ENCODE measurements at places on chromosomes 4 and X. TPM values are rescaled to one million over a fixed set of nuclear protein-coding genes. Genes with fewer than 3 reads are reported as not detected.

DNA sequence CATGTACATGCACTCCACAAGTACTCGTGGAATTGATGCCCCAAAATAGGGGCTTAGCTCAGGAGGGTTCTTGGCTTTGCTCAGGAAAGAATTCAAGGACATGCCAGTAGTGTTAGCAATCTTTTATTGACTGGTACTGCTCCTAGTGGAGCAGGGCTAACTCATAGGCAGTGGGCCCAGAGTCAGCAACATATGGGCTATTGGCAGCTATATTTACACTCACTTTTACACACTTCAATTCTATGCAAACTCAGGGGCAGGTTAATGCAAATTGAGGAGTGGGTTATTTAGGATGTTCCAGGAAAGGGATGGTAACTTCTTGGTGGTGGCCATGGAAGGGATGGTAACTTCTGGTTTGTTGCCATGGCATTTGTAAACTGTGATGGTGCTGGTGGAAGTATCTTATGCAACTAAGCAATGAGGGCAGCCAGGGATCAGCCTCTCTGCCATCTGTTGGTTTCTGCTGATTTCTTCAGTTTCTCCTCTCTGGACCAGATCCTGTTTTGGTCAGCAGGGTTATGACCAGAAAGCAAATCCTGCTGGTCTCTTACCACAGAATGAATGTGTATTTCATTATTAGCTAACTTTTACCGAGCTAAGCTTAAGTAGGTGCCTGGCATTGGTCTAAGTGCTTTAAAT is 69.2 kb upstream of the FAT1 start:
- no peaks in the 10 kb centered on the region for H3K4me1 ChIP-seq
- no peaks in the 10 kb centered on the region for H3K36me3 ChIP-seq

DNA sequence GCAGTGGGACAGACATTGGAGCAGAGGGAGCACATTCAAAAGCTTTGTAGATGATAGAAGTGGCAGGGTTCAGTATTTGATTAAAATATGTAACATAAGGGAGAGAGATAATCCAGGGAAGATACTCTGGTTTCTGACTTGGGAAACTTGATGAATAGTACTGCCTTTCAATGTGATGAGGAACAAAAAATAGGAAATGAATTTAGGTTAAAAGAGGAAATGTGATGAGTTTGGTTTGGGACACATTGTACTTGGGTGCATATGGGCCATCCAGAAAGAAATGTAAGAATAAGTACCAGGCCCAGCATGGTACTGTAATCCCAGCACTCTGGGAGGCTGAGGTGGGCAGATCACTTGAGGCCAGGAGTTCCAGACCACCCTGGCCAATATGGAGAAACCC is 20.9 kb upstream of the NDNF start:
- DNase-seq = no peak
- H3K27ac ChIP-seq = no peak overlapping the region
- H3K36me3 ChIP-seq = no peaks in the 10 kb centered on the region
- H3K27me3 ChIP-seq = no peaks in the 10 kb centered on the region

DNA sequence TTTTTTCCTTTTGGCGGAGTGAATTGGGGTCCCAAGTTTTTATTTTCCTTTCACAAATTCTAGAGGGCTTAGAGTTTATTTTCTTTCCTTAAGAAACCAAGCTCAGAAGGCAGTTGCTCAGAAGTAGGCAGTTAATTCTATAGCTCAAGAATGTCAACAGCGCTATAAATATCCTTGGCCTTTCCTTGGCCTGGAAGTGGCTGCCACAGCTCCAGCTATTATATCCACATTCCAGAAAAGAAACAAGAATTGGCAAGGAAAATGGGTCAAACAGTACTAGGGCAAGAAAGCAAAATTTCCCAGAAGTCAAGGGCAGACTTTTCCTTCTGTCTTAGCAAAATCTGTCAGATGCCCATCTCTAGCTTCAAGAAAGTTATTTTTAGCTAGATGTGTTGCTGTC is 31.0 kb downstream of the SLC10A6 start:
- H3K36me3 ChIP-seq = peaks cover 29% of the 10 kb centered on the region
- DNase-seq = no peak
- H3K4me3 ChIP-seq = no peak overlapping the region
- H3K27ac ChIP-seq = no peak overlapping the region
- H3K27me3 ChIP-seq = no peaks in the 10 kb centered on the region

GRCh38 chrX:135477576-135477975 is 42.9 kb upstream of the INTS6L start:
- H3K27ac ChIP-seq = no peak overlapping the region
- peak; percentile 85 for DNase-seq
- H3K4me1 ChIP-seq = no peaks in the 10 kb centered on the region
- no peaks in the 10 kb centered on the region for H3K36me3 ChIP-seq

DNA sequence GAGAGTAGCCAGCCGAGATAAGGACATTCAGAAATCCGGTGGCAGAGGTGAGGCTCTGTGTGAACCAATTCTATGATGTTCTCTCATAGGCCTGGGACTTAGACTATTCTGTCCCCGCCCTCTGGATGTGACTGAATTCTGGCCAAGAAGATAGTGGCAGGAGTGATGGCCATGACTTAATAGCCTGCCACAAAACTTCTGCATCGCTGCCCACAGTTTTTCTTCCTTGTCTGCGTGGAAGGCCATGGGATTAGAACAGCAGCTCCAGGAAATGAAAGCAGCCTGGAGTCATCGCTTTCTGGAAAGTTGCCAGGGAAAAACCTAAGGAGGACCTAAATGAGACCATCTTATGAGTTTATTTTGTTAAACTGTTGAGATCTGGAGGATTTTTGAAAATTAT is 134.7 kb downstream of the F11 start:
- H3K36me3 ChIP-seq = no peaks in the 10 kb centered on the region
- H3K27ac ChIP-seq = no peak overlapping the region
- H3K4me1 ChIP-seq = no peaks in the 10 kb centered on the region
- no peaks in the 10 kb centered on the region for H3K27me3 ChIP-seq

DNA sequence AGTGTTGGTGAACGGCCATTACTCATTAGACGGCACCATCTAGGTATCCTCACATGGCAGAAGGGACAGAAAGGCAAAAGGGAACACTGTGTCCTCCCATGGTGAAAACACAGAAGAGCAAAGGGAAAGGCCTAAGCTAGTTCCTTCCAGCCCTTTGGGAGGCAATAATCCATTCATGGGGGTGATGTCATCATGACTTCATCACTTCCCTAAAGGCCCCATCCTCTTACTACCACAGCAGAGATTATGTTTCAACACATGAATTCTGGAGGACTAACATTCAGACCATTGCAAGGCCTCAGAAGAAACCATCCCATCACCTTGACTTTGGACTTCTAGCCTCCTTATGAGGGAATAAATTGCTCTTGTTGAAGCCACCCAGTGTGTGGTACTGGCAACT is 238.2 kb downstream of the MGST2 start:
- DNase-seq = no peak
- no peak overlapping the region for H3K27ac ChIP-seq
- no peak overlapping the region for H3K4me3 ChIP-seq
- peaks cover 5% of the 10 kb centered on the region for H3K4me1 ChIP-seq
- H3K36me3 ChIP-seq = no peaks in the 10 kb centered on the region

DNA sequence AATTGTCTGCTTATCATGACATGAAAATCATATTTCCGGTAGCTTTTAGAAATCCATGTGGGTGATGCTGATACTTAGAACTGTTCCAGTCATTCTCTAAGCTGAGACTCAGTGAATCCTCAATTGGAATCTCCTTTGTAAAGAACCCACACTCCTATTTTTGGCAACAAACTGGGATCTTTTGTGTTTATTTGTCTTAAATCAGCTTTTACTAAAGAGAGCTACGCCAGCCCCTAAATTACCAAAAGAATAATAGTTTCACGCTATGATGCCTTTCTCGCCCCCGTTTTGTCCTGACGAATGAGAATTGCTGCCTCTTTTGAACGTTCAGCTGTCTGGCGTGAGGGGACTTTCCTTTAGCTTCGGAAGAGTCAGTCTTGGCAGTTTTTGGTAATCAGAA is 195.9 kb downstream of the SHOX start:
- H3K4me1 ChIP-seq = no peaks in the 10 kb centered on the region
- H3K4me3 ChIP-seq = no peak overlapping the region
- no peak for DNase-seq
- H3K27ac ChIP-seq = no peak overlapping the region
- no peaks in the 10 kb centered on the region for H3K36me3 ChIP-seq

- H3K27me3 ChIP-seq = no peaks in the 10 kb centered on the region
- no peaks in the 10 kb centered on the region for H3K36me3 ChIP-seq
- H3K27ac ChIP-seq = no peak overlapping the region
- no peak overlapping the region for H3K4me3 ChIP-seq
- DNase-seq = peak; percentile 44
- H3K4me1 ChIP-seq = no peaks in the 10 kb centered on the region
Observed at GRCh38 chr4:122700178-122700725, 32.3 kb upstream of the BBS12 start.

GRCh38 chrX:24145303-24146186 is 4.0 kb upstream of the ZFX start:
- H3K4me3 ChIP-seq = no peak overlapping the region
- DNase-seq = no peak

DNA sequence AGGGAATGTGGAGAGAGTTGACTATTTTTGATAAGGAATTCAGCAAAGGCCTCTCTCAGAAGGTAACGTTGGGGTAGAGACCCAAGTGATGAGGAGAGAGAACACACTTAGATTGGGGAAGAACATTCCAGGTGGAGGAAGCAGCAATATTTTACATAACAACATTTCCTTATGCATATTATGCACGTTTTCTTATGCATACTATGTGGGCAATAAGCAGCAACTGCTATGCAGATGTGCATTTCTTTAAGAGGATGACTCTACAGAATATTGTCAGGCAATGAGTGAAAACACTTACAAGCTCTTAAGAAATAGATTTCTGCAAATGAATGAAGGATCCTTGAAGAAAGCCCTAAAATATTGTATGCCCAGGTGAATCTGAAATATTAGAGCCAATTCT is 91.1 kb downstream of the TMEM47 start:
- H3K36me3 ChIP-seq = no peaks in the 10 kb centered on the region
- H3K27ac ChIP-seq = no peak overlapping the region
- no peaks in the 10 kb centered on the region for H3K4me1 ChIP-seq
- H3K4me3 ChIP-seq = no peak overlapping the region

DNA sequence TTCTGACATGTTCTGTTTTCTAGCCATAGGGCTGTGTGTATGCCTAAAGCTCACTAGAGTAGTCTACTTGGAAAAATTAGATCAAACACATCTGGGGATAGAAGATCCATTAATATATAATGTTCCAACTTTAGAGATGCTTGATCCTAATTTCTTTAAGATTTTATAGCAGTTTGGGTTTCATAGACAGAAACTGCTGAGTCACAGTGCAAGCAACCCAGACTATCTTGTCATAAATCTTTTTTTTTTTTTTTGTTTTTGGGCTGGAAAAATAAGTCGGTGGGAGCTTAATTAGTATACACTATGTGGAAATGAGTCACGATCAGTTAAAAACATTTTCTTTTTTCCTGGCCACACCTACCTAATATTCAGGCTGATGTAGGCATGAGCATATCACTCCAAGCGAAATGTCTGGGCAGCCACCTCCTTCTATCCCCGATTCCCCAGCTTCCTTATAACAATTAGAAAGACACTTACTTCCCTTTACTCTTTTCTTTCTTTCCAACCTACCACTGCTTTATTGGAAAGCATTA is 58.2 kb upstream of the CASK start:
- H3K4me3 ChIP-seq = no peak overlapping the region
- H3K27me3 ChIP-seq = no peaks in the 10 kb centered on the region
- no peaks in the 10 kb centered on the region for H3K36me3 ChIP-seq
- no peaks in the 10 kb centered on the region for H3K4me1 ChIP-seq

- H3K27me3 ChIP-seq = no peaks in the 10 kb centered on the region
- H3K4me1 ChIP-seq = no peaks in the 10 kb centered on the region
- no peak overlapping the region for H3K27ac ChIP-seq
- no peak overlapping the region for H3K4me3 ChIP-seq
Observed at GRCh38 chr4:13710246-13710885, 82.8 kb upstream of the BOD1L1 start.

- H3K27ac ChIP-seq = peak overlapping the region; percentile 67
- peaks cover 18% of the 10 kb centered on the region for H3K4me1 ChIP-seq
- no peak overlapping the region for H3K4me3 ChIP-seq
- no peaks in the 10 kb centered on the region for H3K36me3 ChIP-seq
- H3K27me3 ChIP-seq = no peaks in the 10 kb centered on the region
Observed at GRCh38 chr4:184282251-184282713, 64.6 kb upstream of the ENPP6 start.

DNA sequence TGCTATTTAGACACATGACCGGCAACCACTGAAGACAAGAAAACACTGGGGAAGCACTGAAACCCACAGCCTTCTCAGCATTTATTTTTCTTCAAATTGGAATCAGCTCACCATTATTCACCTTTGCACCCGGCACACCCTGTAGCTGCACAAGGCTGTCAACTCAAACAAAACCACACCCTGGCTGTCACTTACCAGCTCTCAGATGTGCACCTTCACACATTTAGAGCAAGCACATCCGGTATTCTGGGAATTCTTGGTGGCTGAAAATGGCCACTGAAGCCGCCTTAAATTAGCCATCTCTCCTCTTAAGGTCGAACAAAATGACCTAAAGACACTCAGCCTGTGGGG is 5.9 kb downstream of the ZFYVE28 start:
- peak overlapping the region; percentile 21 for H3K4me3 ChIP-seq
- peak overlapping the region; percentile 84 for H3K27ac ChIP-seq
- peaks cover 28% of the 10 kb centered on the region for H3K4me1 ChIP-seq
- DNase-seq = peak; percentile 75
- H3K36me3 ChIP-seq = no peaks in the 10 kb centered on the region
- H3K27me3 ChIP-seq = no peaks in the 10 kb centered on the region

DNA sequence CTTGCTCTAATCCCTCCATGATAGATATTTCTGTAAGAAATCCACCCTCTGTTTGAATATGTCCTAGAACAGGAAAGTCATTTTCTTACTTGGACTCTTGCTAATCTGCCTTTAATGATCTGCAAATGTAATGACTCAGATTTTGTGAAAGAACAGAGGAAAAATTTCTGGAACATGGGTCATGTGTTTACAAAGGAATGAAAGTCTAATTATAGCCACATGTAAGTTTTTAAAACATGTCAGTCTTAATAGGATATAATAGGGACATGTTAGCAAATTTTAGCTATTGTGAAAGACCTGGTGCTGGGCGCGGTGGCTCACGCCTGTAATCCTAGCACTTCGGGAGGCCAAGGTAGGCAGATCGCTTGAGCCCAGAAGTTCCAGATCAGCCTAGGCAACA is 47.6 kb downstream of the GRK4 start:
- DNase-seq = peak; percentile 45
- peaks cover 29% of the 10 kb centered on the region for H3K4me1 ChIP-seq
- H3K36me3 ChIP-seq = no peaks in the 10 kb centered on the region
- no peak overlapping the region for H3K4me3 ChIP-seq

GRCh38 chr4:7327341-7327885 is 107.3 kb downstream of the PSAPL1 start:
- H3K36me3 ChIP-seq = no peaks in the 10 kb centered on the region
- no peaks in the 10 kb centered on the region for H3K27me3 ChIP-seq
- no peak overlapping the region for H3K4me3 ChIP-seq
- no peak for DNase-seq
- no peak overlapping the region for H3K27ac ChIP-seq
- no peaks in the 10 kb centered on the region for H3K4me1 ChIP-seq

VCX gene
- not detected for total RNA-seq

SHROOM2 gene
- 3.7 TPM for total RNA-seq

SLC9B1 gene
- 21.4 TPM for total RNA-seq
